Stimulated activated CD4-positive, alpha-beta T cell treated with anti-CD3 and anti-CD28 coated beads, Interleukin-12 subunit alpha, Interleukin-12 subunit beta, amount 100 ng/mL, for 4 hours (primary cell): ENCODE measurements at places on chromosomes 3 and 15.
A peak's percentile ranks its signal among the peaks of the same experiment; 100 is the strongest.

GRCh38 chr3:1848935-1849334, 249.7 kb upstream of the CNTN4 start:
- DNase-seq, result no peak

- DNase-seq, result no peak
Measured at GRCh38 chr3:30667280-30667651, 60.9 kb downstream of the TGFBR2 start.

- no peak for DNase-seq
Measured at GRCh38 chr3:125694761-125695294, 99.5 kb upstream of the OSBPL11 start.

DNA sequence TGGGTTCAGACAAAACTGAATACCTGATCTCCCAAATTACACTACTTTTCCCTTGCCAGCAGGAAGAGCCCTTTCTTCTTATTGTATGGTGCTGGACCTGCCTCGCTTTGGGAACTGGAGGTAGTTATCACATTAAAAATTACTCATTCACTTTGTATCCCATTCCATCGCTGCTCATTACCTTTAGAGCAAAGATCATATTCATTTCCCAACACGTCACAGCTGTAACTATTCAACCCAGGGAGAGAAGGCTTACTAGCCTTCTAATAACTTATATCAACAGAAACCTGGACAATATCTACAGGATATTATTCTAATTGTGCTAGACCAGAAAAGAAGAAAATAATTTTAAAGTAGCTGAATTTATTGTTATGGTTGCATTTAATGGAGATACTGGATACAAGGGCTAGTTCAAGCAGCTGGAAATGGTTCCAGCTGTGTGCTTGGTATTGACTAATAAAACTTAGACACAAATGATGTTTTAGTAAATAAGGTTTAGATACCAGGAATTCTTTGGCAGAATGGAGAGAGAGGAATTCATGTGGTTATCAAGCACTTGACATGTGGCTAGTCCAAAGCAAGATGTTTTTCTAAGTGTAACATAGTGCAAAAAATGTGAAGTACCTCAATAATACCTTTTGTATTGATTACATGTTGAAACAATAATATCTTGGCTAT, 656.3 kb downstream of the ROBO1 start:
- no peak for DNase-seq

DNA sequence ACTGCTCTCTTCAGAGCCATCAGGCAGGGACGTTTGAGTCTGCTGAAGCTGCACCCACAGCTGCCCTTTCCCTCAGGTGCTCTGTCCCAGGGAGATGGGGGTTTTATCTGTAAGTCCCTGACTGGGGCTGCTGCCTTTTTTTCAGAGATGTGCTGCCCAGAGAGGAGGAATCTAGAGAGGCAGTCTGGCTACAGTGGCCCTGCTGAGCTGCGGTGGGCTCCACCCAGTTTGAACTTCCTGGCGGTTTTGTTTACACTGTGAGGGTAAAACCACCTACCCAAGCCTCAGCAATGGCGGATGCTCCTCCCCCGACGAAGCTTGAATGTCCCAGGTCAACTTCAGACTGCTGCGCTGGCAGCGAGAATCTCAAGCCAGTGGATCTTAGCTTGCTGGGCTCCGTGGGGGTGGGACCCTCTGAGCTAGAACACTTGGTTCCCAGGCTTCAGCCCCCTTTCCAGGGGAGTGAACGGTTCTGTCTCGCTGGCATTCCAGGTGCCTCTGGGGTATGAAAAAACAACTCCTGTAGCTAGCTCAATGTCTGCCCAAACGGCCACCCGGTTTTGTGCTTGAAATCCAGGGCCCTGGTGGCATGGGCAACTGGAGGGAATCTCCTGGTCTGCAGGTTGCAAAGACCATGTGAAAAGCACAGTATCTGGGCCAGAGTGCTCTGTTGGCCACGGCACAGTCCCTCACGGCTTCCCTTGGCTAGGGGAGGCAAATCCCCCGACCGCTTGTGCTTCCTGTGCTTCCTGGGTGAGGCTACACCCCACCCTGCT, 21.1 kb upstream of the ST6GAL1 start:
- peak; percentile 38 for DNase-seq

GRCh38 chr15:98076021-98076816, 115.7 kb downstream of the ARRDC4 start:
- DNase-seq, result no peak

DNA sequence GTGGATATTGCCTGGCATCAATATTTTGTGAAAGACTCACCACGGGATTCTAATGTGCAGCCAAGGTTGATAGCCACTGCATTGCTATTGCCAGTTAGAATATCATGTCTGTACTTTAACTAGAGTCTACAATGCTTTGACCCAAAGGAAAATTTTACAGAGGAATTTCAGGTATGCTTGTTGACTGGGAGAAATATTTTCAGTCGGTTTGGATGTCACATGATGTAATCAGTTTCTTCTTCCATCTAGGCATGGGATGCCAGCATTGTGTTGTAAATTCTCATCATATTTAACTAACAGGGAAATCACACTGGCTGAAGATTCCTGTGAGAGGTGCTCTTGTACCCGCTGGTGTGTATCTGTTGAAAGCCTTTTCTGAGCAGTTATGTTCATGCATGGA, 508.9 kb upstream of the ADAMTS9 start:
- no peak for DNase-seq

DNA sequence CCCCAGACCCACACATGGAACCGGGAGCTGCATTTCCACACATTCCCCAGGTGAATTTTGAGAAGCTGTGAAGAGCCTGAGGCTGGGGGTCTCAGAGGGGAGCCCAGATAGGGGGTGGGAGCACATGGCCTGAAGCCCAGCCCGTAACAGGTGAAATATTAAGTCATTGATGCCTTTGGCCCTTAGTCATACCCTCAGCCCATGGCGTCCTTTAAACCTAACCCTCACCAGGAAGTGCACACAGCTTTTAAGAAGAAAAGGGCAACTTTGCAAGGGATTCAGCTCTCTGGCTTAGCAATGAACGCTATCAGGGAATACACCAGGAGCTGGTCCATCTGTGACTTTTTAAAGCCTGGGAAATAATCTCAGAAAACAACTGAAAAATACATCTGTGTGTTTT, 40.6 kb downstream of the WNT7A start:
- no peak for DNase-seq

DNA sequence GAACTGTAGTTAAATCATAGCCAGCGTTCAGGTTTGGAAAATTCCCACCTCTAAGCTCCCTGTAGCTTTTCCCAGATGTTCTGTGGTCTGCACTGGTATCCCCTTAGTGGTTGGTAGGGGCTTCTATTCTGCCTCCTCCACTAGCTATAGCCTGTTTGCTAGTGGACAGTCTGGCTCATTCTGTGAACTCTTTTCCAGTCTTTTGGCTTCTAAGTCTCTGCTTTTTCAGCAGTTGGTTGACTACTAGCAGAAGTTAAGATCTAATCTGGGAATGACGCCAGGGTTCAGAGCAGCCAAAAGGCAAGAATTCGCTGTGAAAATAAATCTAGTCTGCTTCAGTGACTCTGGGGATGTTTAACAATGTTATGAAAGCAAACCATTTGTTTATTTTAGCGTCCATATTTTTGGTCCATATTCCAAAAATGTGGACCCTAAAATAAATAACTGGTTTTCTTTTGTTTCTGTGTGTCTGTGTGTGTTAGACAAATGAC, 73.7 kb upstream of the WDR72 start:
- DNase-seq, result no peak

DNA sequence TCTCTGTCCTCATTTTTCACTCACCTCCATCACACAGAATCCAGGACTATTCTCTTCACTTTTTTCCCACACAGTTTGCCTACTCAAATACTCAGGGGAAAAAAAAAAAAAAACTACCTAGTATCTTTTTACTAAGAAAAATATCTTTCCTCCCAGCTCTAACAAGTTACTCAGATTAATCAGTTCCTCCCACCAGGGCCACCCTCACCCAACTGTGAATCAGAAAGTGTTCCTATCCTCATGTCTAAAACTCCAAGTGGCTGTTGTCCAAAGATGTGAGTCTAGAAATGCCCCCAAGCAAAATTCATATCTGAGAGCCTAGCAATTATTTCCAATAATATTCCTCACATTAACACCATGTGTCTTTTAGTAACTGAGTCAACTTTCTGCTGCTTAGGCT, 268.0 kb downstream of the ERC2 start:
- no peak for DNase-seq

DNA sequence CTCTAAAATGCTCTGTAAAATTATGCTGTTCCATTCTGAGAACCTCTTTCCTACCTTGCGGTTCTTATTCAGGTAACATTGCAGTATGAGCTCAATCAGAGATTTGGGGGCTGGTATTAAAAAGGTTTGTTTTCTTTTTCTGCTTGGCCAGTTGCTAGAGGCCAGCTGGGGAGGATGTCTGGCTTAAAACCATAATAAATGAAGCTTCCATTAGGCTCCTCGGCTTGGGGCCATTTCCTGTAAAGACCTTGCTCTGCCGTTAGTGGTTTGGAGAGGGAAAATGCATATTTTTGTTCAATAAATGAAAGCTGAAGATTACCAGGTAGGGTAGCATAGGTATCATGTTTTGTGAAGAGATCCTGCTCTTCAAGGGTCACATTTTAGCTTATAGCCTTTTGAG, 55.2 kb downstream of the MCTP2 start:
- DNase-seq, result no peak

GRCh38 chr3:192802957-192803899, 75.9 kb upstream of the FGF12 start:
- DNase-seq, result no peak

GRCh38 chr3:27452368-27453090, 31.7 kb downstream of the SLC4A7 start:
- DNase-seq, result no peak

GRCh38 chr3:16286161-16286560, 21.1 kb downstream of the OXNAD1 start:
- peak; percentile 46 for DNase-seq

GRCh38 chr3:42031808-42032480, 59.2 kb upstream of the TRAK1 start:
- DNase-seq, result no peak

GRCh38 chr3:194035406-194036138, 100.4 kb upstream of the HES1 start:
- no peak for DNase-seq

- DNase-seq, result no peak
Measured at GRCh38 chr3:143287403-143287802, 167.8 kb downstream of the CHST2 start.
